G401 (cell line): ENCODE measurements at places on chromosomes 1 and 21. TPM values are rescaled to one million over a fixed set of nuclear protein-coding genes. Genes with fewer than 3 reads are reported as not detected.
A peak's percentile ranks its signal among the peaks of the same experiment; 100 is the strongest.

- no peak for DNase-seq
Measured at GRCh38 chr1:76938304-76938703, 71.0 kb downstream of the ST6GALNAC5 start.

DNA sequence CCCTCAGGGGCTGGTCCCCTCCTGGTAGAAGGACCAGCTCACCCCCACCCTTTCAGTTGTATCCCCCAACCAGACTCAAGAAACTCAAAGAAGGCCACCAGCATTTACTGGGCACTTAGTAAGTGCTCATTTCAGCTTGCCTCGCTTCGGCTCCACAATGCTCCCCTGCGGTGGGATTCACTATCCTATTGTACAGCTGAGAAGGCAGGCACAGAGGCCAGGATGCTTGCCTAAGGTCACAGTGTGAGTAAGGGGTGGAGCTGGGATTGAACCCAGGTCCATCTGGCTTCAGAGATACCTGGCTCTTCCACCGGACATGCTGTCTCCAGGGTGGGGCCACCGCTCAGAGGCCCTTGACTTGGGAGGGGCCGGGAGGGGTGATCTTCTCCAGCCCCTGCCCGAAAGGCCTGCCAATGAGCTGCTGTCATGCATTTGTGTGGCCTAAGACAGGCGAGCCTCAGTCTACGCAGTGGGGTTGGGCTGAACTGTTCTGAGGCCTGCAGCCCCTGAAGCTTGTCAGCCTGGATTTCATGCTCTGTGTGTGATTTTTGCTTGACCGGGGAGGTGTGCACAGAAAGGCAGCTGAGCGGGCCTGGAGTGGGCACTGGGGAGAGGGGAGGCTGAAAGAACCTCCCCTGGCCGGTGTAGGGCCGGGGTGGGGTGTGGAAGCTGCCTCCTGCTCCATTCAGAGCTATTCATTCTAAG is 48.1 kb downstream of the DMRTB1 start:
- no peak for DNase-seq

GRCh38 chr1:169363046-169363730 is 4.4 kb downstream of the NME7 start:
- no peak for DNase-seq

DNA sequence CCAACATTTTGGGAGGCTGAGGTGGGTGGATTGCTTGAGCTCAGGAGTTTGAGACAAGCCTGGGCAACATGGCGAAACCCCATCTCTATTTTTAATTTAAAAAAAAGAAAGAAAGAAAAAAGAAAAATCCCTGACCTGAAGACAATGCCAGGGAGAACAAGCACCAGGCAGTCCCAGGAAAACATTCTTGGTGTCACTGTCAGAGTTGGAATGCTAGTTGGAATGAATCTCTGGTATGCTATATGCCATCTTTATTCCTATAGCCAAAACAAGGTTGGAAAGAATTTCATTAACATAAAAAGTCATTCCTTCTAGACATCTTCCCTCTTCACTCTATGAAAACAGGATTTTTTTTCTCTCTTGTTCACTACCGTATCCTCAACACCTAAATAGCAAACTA is 2.8 kb downstream of the DNAJC8 start:
- no peak for DNase-seq

The PDE9A gene
- 5.7 and 10.5 TPM in 2 replicates for total RNA-seq

- peak; percentile 32 for DNase-seq
Measured at GRCh38 chr1:42173961-42174735, 9.6 kb upstream of the GUCA2A start.

- DNase-seq: peak; percentile 75
Measured at GRCh38 chr1:211013346-211014240, 120.4 kb downstream of the KCNH1 start.
